ENCODE measurements at places on chromosomes 7 and 10.

DNA sequence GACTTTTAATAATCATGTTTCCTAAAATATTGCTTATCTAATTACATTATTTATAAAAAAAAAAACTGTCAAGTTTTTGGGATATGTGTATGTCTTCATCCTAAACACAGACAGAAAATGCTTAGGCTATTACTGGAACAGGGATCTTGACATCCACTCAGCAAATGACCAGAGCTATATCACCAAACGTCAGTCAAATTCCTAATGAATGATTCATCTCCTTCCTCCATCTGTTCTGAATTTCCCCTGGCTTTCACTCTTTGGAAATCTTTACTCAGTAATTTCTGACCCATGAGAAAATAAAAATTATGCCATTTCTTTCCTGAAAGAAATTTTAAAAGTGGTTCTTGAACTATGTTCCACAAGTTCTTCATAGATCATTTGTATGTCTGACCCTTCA lies 552.4 kb upstream of the KCND2 start:
- peak; percentile 90 for DNase-seq

GRCh38 chr10:122981066-122981464 lies 864 bp downstream of the PSTK start:
- DNase-seq = peak; percentile 51

GRCh38 chr10:90042075-90042474 lies 340.7 kb downstream of the KIF20B start:
- DNase-seq = no peak

DNA sequence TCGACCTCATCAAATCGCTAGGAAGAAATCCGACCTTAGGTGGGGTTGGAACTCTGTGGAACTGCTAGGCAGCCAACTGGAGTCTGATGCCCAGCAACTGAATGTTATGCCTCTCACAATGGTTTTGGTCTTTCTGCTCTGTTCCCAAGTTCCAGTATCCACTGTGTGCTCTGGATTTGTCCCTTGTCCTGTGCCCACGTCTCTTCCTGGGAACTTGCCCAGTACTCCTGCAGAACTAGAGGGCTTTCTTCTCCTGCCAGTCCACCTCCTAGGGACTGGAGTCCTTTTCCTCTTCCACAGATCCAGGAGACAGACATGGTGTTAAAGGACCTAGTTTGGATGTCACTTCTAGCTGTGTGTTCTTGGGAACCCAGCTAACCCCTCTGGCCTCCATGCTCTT lies 26.6 kb downstream of the PRTFDC1 start:
- DNase-seq = no peak

DNA sequence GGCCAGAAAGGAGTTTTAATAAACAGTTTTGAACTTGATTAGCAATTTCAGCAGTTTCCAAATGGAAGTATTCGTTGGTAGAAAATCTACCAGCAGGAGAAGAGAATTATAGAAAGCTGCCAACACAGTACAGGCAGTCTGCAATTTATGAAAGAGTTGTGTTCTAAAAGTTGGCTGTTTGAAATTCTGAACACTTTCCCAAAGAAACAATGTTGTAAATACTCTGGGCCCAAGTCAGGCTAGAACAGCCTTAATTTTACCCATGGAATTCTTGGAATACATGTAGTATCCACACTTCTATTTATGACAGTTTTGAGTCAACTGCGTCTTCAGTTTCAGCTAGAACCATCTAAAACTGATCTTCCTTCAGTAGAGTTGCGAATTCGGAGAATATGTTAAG lies 42.5 kb downstream of the AVL9 start:
- DNase-seq = no peak

GRCh38 chr7:151672716-151673115 lies 153.0 kb upstream of the RHEB start:
- DNase-seq = no peak

DNA sequence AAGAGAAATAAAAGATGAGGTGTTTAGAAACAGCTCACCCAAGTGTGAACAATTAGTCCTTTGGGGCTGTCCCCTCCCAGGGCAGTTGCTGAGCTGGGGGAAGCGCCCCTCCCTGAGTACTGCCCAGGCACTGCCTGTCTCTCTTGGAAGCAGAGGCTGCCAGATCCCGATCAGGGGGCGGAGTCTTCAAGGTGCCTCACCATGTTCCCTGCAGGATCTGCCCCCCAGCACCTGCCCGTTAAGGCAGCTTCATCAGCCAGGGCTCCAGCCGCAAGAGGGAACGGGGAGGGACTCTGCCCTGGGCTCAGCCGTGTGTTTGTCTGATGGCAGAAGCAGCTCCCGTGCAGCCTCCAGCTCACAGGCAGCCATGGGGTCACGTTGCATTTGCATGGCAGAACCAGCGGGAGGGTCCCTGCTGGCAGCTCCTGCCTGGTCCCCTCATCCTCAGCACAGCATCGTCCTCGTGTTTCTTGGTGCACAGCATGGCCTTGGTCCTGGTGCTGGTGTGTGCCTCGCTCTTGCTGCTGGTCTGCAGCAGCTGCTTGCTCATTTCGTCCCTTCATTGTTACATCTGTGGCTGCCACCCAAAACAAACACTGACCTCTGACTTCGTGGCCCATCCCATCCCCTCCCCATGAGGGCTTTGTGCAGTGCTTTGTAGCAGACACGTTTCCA lies 10.7 kb upstream of the DPYSL4 start:
- DNase-seq = no peak

DNA sequence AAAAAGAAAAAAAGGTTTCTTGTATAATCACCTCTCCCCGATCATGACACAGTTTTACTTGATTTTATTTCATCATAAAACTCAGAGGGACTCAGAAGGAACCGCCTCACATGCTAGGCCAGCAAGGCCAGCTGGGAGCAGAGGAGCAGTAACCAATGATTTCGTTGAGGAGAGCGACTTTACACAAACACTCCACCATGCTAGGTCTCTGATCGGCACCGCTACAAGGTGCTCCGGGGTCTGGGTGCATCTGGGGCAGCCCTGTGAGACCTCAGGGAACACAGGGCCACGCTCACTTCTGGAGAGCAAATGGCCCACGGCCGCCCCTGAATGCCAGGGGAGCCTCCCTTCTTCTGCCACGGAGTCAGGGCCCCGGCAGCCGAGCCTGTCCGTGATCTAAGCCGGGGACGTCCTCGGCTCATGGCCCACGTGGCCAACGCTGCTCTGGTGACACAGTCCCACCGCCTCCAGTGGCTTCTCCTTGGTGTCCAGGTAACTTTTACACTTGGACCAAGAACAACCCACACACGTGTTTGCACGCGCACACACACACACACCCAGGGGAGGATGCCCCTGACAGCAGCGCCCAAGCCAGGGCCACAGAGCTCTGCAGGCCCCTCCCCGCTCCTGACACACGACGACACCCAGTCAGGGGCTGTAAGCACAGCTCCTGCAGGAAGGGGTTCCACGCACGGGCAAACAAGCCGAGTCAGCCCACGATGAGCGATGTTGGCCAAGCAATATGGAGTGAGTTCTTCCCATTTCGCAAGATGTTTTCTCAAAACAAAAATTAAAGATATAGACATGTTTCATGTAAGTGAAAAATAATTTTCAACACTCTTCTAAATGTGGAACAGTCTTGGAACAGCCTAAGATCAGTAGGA lies 332.3 kb downstream of the DNAJB6 start:
- DNase-seq = no peak

DNA sequence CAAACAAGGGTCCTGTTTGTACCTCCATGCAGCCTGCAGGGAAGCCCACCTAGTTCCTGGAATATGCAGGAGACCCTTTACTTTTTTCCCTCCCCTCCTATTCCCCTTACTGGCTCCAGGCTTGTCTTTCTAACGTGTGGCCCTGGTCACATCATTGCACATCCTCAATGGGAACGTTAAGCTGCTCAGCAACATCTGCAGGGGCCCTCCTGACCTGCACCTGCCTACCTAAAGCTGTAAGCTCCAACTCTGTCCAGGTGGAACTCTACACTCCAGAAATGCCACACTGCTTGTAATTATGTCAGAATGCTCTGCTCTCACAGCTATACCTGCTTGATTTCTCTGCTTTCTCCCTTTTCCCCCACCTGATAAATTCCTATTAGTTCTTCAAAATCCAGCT lies 72.1 kb downstream of the ARMC3 start:
- DNase-seq = no peak

DNA sequence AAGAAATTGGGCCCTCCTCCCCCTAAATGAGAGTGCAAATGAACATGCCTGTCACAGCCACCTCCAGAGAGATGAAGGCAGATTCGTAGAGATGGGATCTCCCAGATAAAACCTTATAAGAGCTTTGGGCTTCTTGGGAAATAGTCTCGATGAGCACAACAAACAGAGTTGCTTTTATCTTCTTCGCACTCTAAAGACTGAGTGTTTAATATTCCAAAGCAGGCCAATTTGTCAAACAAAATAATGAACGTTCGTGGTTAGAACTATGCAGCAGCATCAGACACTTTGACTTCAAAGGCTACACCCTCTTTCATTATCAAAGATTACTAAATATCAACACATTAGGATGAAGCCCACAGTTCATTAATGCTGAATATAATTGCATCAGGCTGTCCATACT lies 256.2 kb downstream of the SKIDA1 start:
- no peak for DNase-seq

- DNase-seq = no peak
Observed at GRCh38 chr10:132893090-132893489, 49.3 kb downstream of the CFAP46 start.

GRCh38 chr10:88647061-88647615 lies 17.1 kb upstream of the LIPF start:
- no peak for DNase-seq

DNA sequence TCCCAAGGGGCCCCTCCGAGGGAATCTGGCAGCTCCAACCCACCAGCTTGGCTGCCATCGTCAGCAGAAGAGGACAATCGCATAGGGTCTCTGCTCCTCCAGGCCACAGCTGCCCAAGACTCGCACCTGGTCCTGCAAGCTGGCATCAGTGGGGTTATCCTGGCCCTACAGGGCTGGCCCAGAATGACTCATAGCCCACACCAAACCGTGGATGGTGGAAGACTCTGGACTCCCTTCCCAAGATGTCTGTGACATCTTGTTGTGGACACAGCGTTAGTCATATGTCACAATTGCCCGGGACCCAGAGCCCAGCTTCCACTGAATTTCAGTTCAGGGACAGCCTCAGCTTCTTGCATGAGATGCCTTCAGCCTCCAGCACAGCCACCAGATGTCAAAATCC lies 91.5 kb upstream of the CUX1 start:
- no peak for DNase-seq

GRCh38 chr10:93305122-93305521 lies 177.0 kb downstream of the MYOF start:
- no peak for DNase-seq

DNA sequence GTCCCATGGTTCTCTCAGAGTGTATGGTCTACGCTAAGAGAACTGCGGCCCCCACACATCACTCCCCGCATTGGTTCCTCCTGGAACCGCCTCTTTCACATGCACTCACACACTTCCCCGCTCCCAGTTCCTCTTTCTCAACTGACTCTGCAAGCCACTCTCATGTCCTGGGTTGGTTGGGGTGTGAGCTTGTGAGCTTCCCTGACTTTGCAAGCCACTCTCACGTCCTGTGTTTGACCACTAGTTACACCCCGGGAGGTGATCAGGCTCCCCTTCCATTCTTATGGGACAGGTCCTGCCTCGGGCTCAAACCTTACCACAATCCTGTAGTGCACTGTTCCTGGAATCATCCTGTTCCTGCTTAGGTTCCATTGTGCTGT lies 105.0 kb downstream of the TRIM24 start:
- no peak for DNase-seq

DNA sequence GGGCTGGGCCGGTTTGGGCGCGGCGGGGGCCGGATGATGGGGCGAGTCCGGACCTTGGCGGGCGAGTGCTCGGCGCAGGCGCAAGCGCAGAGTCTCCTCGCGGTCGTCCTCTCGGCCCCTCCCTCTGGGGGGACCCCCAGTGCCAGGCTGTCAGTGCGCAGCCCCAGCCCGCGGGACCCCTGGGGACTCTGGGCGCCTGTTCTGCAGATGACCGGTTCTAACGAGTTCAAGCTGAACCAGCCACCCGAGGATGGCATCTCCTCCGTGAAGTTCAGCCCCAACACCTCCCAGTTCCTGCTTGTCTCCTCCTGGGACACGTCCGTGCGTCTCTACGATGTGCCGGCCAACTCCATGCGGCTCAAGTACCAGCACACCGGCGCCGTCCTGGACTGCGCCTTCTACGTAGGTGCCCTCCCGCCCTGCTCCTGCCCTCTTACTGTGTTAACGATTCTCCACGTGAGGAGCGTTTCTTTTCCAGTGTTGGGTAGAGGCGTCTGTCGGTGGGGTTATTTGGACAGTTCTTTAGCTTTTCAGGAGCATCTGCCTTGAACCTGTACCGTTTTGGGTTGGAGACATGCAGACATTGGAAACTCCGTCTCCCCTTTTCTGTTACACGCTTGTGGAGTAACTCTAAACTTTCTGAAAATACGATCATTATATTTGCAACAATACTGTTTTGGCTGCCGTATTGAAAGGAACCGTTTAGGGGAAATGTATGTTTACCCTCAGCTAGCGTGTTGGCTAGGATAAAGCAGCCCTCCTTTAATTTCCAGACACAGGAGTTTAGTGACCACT lies 706 bp downstream of the BUB3 start:
- peak; percentile 58 for DNase-seq

Data from fibroblast of skin of right biceps (primary cell).